ENCODE measurements at places on chromosomes 2 and 18.

DNA sequence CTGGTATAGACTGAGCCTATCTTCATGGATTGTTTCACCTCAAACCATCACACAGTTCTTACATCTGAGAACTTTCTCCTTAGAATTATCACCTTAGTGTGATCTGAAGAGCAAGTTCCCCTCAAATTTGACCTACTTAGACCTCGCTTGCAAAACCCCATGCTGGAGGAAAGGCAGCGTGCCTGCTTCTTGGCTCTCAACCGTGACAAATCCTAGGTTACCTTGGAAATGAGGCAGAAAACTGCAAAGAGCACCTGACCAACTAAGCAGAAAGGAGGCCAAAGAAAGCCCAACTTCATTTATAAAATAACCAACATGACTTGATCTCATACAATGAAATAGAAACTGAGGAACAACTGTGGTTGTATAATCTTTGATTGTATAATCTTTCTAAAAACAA is 146.4 kb downstream of the RAB3GAP1 start:
- no peak for DNase-seq

GRCh38 chr2:218434456-218434855 is 15.5 kb downstream of the VIL1 start:
- no peak for DNase-seq

GRCh38 chr18:57621246-57621604 is 411 bp downstream of the NARS1 start:
- DNase-seq: peak; percentile 10

GRCh38 chr18:69064063-69064462 is 266.2 kb downstream of the CCDC102B start:
- peak; percentile 37 for DNase-seq

GRCh38 chr2:62334440-62335058 is 138.6 kb downstream of the B3GNT2 start:
- DNase-seq: no peak

GRCh38 chr2:38121481-38121880 is 45.5 kb upstream of the CYP1B1 start:
- DNase-seq: no peak

GRCh38 chr2:203105996-203106395 is 91.3 kb downstream of the NBEAL1 start:
- no peak for DNase-seq

DNA sequence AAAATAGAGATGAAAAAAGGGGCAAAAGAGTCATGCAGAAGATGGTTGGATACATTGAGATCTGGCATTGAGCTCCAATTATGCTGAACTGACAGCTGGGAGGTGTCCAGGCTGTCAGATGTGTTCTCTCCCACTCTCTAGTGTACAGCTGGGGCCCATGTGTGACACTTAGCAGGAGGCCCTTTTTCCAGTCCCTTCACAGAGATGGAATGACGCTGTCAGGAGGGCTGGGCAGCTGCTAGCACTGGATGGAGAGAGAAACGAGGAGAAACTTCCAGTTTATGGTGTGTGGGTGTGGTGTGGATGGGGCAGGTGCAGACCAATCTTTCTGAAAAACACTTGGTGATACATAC is 437.7 kb upstream of the HS6ST1 start:
- DNase-seq: no peak

DNA sequence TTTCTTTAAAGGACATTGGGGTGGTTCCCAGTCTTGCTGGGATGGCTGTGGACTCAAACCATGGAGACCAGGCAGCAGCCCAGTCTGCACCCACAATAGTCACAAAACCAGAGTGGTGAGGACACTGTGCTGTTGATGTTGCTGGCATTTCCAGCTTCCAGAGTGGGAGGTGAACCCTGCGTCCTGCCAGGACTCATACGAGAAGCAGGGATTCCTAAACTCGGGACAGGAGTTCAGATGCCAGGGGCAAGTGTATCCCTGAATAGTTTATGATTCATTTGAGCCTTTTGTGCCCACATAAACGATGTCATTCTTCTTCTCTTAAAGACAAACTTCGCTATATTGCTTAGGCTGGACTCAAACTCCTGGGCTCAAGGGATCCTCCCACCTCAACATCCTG is 62.8 kb downstream of the TCF7L1 start:
- DNase-seq: no peak

GRCh38 chr18:40048886-40049650 is 1906.0 kb upstream of the PIK3C3 start:
- no peak for DNase-seq

- no peak for DNase-seq
Observed at GRCh38 chr2:152483276-152484063, 148.5 kb downstream of the FMNL2 start.

DNA sequence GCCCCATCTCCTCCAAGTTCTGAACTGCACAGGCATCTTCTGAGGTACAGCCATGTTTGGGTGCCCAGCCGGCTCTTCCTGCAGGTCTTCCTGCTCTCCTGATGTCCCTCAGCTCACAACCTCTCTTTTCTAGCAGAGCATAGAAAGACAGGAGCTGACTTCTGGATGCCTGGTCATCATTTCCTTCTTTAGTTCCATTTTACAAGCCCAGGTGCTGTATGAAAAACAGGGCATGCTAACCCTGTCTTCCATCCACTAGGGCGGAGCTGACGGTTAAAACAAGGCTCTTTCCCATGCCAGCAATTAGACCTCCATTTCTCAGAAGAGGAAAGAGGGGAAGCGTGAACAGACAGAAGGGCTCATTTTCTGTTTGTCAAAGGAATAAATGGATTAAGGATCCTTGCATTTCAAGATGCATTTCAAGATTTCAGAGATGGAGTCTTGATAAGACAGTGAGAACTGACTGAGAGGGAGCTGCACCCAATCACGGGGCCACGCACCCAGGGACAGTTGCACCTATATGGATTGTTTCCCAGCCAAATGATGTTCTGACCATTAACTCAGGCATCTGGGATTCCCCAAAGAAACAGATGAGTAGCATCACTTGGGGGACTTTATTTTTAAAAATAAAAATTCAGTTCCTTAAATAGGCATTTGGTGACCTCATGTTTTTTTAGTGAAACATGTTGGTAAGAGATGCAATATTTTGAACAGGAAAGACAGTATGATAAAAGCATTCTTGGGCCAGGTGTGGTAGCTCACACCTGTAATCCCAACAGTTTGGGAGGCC is 45.8 kb upstream of the EML6 start:
- DNase-seq: no peak

- DNase-seq: no peak
Observed at GRCh38 chr2:154198866-154199265, 327.1 kb downstream of the GALNT13 start.

DNA sequence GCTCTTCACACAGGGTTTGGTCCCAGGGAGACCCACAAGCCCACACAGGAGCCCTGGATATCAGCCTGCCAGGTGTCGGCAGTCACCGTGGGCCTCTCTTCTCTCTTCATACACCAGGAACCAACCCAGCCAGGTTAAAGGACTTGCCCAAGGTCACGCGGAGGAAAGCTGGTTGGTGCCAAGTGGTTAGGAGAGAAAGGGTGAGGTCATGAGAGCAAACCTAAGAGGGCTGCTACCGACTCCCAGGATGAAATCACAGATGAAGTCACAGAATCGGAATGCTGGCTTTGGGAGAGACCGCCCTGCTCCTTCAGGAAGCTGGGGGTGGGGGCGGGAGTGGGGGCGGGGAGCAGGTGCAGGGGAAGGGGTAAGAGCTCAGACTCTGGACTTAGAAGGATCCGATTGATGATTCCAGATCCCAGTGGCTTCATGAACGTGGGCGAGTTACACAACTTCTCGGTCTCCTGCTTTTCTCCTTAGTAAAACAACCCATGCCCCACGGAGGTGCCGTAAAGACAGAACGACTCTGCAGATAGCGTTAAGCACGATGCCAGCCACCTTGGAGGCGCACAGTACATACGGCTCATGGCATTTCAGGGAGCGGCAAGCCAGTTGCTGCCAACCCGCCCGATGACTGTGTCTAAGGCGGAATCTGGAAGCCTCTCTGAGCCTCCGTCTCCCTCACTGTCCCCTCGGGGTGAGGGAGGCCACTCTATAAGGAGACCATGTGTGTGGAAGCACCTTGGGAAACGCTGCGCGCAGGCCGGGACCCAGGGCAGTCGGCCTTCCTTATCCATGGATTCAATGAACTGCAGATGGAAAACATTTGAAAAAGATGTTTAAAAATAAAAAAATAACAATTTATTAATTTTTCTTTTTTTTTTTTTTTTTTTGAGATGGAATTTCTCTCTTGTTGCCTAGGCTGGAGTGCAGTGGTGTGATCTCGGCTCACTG is 23.0 kb upstream of the TAF1B start:
- peak; percentile 71 for DNase-seq
